NCI-H187 (cell line): ENCODE measurements at places on chromosomes 11 and 22.

DNA sequence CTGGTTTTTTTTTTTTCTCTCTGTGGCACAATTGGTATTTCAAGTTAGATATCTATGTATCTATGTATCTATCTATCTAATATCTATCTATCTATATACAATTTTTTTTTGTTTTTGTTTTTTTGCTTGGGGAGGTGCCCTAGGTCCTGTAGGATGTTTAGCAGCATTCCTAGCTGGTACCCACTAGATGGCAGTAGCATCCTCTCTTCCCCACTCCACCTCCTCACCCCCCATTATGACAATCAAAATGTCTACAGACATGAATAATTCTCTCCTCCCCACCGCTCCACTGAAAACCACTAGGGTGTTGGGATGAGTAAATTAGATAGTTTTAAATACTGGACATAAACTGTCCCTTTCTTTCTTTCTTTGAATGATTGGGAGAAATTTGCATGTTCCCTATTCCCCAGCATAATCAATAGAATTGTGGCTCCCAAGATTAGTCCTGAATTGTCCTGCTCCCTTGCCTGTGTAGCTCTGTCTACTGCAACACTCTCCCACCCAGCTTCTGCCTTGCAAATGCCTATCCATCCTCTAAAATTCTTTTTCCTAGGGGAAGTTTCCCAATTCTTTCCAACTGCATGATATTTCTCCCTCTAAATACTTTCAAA is 1152.4 kb downstream of the LRRC4C start:
- no peak for DNase-seq

GRCh38 chr11:107598225-107599139 is 7.5 kb downstream of the ELMOD1 start:
- no peak for DNase-seq

DNA sequence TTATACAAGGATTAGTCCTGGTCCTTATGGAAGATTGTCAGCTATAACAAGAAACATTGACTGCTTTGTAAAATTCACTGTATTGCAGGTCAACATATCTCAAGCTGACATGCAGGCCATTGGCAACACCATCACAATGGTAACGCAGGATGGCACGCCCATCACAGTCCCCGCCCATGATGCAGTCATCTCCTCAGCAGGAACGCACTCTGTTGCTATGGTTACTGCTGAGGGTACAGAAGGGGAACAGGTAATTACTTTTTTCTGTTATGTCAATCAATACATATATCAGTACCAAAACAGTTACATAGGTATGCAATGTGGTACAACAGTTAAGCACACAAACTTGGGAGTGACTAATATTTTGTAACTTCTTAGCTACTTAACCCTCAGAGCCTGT is 55.3 kb downstream of the ZNF143 start:
- no peak for DNase-seq

- no peak for DNase-seq
Measured at GRCh38 chr11:10032935-10033334, 261.1 kb downstream of the SBF2 start.

DNA sequence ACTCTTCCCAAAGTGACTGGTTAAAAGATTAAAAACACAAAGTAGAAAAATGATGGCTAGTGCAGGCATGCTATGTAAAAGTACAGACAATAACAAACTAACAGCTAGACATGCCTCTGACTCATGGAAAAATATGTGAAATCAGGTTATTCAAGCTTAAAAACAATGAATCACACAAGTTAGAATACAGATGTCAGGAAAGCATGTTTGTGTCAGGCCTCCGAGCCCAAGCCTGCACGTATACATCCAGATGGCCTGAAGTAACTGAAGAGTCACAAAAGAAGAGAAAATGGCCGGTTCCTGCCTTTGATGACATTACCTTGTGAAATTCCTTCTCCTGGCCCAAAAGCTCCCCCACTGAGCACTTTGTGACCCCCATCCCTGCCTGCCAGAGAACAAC is 110.1 kb downstream of the NOX4 start:
- no peak for DNase-seq
